Dermis microvascular lymphatic vessel endothelial cell (primary cell): ENCODE measurements at places on chromosomes 7 and 10.

DNA sequence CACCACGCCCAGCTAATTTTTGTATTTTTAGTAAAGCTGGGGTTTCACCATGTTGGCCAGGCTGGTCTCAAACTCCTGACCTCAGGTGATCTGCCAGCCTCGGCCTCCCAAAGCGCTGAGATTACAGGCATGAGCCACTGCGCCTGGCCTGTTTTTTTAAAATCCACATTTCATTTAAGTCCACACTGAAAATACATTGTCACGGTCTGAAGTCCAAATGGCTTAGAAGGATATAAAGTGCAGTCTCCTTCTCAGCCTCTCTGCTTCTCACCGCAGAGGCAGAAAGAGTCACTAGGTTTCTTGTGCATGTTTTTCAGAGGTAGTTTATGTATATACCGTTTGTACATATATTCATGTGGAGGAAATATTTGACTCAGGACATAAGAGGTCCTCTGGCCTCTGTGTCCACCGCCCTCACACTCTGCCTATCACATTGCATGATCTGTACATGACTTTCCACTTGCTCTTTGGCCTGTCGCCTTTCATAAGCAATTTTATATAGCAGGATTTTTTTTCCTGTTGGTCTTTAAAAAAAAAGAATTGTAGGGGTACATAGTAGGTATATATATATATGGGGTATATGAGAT lies 42.9 kb downstream of the BLNK start:
- no peak for DNase-seq

- no peak for DNase-seq
Measured at GRCh38 chr7:158808126-158808525, 21.2 kb downstream of the ESYT2 start.

- no peak for DNase-seq
Measured at GRCh38 chr10:58897708-58898107, 278.7 kb upstream of the PHYHIPL start.

- peak; percentile 63 for DNase-seq
Measured at GRCh38 chr7:142459551-142459963, 201.7 kb upstream of the PRSS58 start.

DNA sequence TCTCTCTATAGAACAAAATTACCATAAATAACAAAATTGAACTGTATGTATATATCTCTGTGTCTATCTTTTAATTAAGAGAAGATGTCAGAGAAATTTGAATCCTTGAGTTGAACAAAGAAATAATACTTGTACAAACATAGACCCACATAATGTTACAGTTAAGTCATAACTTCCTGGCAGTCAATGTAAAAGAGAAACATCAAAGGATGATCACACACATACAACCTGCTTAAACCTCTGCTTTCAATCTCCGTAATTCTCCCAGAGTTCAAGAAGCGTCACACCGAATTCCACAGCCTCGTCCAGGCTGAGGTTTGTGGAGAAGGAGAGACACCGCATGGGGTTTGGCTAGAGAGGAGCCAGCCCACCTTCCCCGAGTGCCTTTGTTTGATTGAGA lies 40.1 kb upstream of the LRRC4 start:
- DNase-seq: no peak

DNA sequence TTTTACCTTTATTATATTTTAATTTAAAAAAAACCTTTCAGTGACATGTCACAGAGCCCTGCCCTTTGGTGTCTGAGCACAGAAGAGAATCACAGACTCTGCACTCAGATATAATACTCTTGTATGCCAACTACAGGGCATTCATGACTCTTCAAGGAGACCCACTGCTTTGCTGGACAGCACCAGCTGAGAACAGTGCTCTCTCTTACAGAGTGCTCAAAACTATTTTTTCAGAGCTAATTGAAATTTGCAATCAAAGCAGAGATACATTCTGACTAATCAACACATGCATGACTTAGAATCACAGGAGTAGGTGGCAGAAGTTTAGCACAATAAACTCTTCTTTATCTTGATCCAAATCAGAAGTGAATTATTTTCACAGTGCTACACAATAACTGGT lies 99.1 kb downstream of the OSBPL3 start:
- no peak for DNase-seq
